Ureter (tissue), 1 donor: ENCODE measurements at places on chromosomes 11 and 22. TPM values are rescaled to one million over a fixed set of nuclear protein-coding genes. Genes with fewer than 3 reads are reported as not detected.
A peak's percentile ranks its signal among the peaks of the same experiment; 100 is the strongest.

- no peak for DNase-seq
These were observed 24.4 kb downstream of the WNT7B start for GRCh38 chr22:45952553-45952952.

DNA sequence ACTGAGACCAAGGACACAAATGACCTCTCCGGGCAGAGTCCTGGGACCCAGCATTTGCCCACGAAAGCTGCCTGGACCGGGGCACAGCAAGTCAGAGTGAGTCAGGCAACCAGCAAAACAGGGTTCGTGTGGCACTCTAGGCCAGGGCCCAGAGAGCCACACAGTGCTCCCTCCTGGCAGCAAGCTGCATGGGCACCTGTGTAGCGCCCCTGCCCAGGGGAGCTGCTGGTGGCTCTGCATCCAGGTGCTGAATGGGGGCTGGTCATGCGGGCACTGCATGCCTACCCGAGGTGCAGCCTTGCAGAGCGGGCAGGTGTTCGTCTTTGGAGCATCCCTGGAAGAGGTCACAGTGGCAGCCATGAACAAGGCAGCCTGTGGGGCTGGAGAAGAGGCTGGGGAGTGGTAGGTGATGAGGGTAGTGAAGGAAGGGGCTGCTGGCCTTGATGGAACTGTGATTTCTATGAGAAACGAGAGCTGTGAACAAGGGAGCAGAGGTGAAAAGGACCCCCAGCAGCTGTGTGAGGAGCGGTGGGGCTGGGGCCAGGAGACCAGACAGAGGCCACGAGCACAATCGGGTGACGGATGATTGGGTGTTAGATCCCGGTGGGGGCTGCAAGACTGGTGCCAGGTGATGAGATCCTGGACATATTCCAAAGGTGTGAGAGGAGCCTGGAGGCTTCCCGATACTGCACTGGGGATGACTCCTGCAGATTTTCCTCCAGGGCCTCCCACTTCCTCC lies 63.3 kb downstream of the DGCR2 start:
- DNase-seq: peak; percentile 31

Gene SLC25A22
- total RNA-seq: 28.4 TPM

GRCh38 chr11:68857037-68857586 lies 15.4 kb upstream of the CPT1A start:
- DNase-seq: no peak

Gene MS4A4A
- total RNA-seq: 8.4 TPM

DNA sequence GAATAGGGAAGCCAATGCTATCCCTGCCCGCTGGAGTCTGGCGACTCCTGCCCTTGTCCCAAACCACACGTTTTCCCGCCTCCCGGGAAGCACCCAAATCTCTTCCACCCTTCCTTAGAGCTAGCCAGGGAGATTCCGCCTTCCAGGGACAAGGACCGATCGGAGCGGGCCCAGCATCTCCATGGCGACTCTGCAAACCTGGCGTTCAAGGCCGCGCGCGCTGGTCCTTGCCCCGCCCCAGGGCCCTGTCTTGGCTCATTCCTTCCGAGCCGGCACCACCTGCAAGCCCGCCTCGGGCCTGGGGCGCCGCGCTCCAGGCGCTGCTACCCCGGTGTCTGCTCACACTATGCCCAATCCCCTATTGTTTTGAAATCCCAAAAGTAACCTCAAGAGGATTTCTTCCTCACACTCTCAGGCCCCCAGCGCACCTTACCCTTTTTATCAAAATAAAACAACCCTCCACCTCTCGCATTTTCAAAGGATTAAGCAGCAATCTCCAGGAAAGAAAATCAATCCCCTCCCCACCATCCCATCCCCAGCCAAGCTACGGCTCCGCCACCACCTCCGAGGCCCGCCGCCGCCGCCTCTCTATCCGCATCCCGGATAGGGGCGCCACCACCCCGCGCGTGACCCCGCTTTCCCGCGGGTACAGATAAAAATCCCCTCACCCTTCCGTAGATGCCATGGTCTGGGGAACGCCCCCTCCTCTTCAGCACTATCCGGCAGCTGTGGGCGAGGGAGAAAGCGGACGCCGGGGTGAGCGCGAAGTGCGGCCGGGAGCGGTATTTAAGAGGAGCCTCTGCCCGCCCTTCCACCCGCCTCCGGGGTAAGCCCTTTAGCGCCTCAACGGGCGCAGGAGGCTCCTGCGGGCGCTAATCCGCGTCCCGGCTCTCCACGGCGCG lies 825 bp downstream of the SLC1A2 start:
- no peak for DNase-seq

GRCh38 chr22:30890686-30891442 lies 77.7 kb downstream of the MORC2 start:
- DNase-seq: peak; percentile 48

Gene RIMBP3B
- not detected for total RNA-seq

DNA sequence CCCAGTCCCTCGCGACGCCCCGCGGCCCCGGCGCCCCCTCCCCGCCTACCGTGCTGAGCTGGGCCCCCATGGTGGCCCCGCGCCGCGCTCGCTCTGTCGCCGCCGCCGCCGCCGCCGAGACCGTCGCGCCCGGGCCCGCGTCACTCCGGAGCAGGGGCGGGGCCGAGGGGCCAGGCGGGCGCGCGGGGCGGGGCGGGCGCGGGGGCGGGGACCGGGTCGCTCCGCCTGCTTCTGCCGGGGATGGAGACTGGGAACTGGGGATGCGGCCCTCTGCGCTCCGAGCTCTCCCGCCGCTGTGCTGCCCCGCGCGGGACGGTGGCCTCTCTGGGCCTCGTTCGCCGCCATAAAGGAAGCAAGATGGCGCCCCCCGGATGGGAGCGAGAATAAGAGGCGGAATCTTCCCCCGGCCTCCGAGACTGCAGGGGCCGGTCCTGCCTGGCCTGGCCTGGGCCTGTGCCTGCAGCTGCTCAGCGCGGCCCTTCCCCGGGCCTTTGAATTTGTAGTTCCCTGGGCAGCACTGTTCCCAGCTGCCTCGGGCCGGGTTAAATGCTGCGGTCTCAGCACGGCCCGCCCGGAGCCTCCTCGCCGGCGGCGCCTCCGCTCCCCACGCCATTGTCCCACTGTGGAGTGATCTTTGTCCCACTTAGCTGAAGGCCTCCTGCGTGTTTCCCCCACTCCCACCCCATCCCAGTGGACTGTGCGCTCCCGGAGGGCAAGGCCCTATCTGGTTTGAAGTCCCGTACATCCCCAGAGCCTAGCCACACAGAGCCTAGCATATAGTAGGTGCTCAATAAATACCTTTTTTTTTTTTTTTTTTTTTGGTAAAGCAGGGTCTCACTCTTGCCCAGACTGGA lies at the start of gene CYB5R3:
Gene CYB5R3 (minus strand): TSS at position 147 of the 854 bp plus-strand sequence. CDS start 77 bp downstream, at position 70.
- peak; percentile 87 for DNase-seq

- no peak for DNase-seq
These were observed 11.2 kb downstream of the MPST start for GRCh38 chr22:37030560-37031281.

GRCh38 chr11:111707039-111707690 lies 59.0 kb downstream of the PPP2R1B start:
- DNase-seq: no peak

Gene TEAD1
- total RNA-seq: 117 TPM

DNA sequence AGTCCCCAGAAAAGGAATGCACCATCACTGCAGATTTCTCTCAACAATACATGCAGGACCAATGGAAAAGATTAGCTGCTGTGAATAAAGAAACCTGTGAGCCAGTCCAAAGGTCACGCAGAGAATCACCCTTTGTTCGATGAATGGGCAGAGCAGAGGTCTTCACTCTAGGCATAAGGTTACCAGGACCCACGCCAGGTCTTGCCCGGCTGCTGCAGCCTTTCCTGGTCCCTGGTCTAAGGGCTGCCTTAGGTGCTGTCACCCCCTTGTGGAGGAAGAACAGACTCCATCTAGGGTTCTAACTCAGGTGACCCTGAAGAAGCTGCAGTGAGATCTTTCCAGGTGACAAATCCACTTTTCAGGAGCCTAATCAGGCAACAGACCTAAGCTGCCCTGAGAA lies 29.0 kb upstream of the NAP1L4 start:
- DNase-seq: no peak

GRCh38 chr22:19674929-19675253 lies 39.4 kb upstream of the SEPTIN5 start:
- DNase-seq: no peak

GRCh38 chr22:41619979-41620588 lies 759 bp downstream of the DESI1 start:
- DNase-seq: peak; percentile 62

Gene ASCL2
- 7.9 TPM for total RNA-seq

Gene AQP11
- total RNA-seq: 0.34 TPM

DNA sequence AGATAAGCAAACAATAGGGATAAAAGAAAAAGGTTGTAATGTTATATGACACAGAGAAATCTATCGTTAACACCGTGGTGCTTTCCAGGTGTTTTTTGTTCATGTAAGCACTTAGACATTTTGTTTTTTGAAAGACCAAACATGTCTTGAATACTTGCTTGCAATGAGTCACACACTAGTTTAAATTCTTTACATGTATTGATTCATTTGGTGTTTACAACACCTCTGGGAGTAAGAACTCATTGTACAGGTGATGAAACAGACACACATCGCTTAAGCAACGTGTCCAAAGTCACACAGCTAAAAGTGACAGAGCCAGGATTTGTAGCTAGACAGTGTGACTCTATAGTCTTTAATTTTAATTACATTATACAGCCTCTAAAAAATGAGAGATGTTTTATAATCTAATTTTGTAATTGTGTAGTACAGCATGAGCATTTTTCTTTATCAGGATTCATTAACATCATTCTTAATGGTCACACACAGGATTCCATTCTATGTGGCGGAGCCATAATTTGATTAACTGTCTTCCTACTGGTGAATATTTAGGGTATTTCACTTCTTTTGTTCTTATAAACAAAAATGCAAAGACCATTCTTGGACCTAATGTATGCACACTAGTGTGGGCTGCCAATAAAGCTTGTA lies 148.8 kb downstream of the DBX1 start:
- DNase-seq: no peak

DNA sequence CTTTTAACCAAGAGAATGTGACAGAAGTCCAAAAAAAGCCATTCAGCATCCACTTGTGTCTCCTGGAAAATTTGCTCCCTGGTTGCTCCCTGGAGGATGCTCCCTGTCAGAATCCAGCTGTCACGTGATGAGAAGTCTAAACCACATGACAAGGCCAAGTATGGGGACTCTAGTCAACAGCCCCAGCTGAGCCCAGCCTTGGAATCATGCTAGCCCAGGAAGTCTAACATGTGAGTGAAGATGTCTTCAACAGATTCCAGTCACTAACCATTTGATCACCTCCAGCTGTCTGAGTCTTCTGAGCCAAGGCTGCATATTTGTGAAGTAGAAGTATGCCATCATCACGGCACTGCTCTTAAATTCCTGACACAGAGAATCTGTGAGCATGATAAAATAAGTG lies 4.2 kb downstream of the OR56B4 start:
- no peak for DNase-seq

GRCh38 chr11:61967924-61968757 lies 707 bp upstream of the FTH1 start:
- no peak for DNase-seq
